ENCODE measurements at places on chromosomes 5 and 9. TPM values are rescaled to one million over a fixed set of nuclear protein-coding genes. Genes with fewer than 3 reads are reported as not detected.

Gene FBXO38
- 76.1 TPM for total RNA-seq

Gene ACER2
- total RNA-seq: 3.2 TPM

Gene RASGRF2
- total RNA-seq: not detected

Gene FAM153A
- total RNA-seq: not detected

Gene GBGT1
- not detected for total RNA-seq

Gene PCDHA4
- 0.16 TPM for total RNA-seq

- H3K4me3 ChIP-seq: no peak overlapping the region
- peaks cover 30% of the 10 kb centered on the region for H3K4me1 ChIP-seq
- no peaks in the 10 kb centered on the region for H3K27me3 ChIP-seq
- H3K27ac ChIP-seq: no peak overlapping the region
- DNase-seq: peak; percentile 79
Observed at GRCh38 chr9:70111042-70111602, 67.5 kb downstream of the MAMDC2 start.

- H3K27ac ChIP-seq: no peak overlapping the region
- H3K36me3 ChIP-seq: no peaks in the 10 kb centered on the region
- no peak overlapping the region for H3K4me3 ChIP-seq
- no peaks in the 10 kb centered on the region for H3K4me1 ChIP-seq
- no peaks in the 10 kb centered on the region for H3K27me3 ChIP-seq
- DNase-seq: peak; percentile 4
Observed at GRCh38 chr5:79962575-79963222, 28.4 kb downstream of the MTX3 start.

GRCh38 chr5:6784481-6784880, 71.2 kb downstream of the TENT4A start:
- no peak overlapping the region for H3K27ac ChIP-seq
- H3K27me3 ChIP-seq: no peaks in the 10 kb centered on the region
- H3K4me3 ChIP-seq: no peak overlapping the region
- no peaks in the 10 kb centered on the region for H3K36me3 ChIP-seq
- DNase-seq: no peak

GRCh38 chr5:67095346-67096171, 101.0 kb downstream of the CD180 start:
- no peak for DNase-seq
- peak overlapping the region; percentile 94 for H3K27ac ChIP-seq
- H3K4me1 ChIP-seq: peaks cover 27% of the 10 kb centered on the region
- H3K4me3 ChIP-seq: peak overlapping the region; percentile 24
- no peaks in the 10 kb centered on the region for H3K27me3 ChIP-seq

- no peaks in the 10 kb centered on the region for H3K36me3 ChIP-seq
- peaks cover 8% of the 10 kb centered on the region for H3K4me1 ChIP-seq
- H3K4me3 ChIP-seq: no peak overlapping the region
- DNase-seq: peak; percentile 42
Observed at GRCh38 chr5:164002628-164003027, 497.2 kb downstream of the MAT2B start.

DNA sequence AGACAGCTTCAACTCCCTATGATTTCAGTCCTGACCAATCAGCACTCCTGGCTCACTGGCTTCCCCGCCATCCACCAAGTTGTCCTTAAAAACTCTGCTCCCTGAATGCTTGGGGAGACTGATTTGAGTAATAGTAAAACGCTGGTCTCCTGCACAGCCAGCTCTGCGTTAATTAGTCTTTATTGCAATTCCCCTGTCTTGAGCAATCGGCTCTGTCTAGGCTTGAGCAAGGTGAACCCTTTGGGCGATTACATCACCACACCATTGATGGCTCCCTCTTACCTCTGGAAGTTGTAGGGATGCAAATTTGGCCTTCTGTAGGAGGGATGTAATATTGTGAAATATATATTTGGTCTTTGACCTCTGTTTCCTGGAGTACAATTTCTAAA, 2.9 kb upstream of the SLC23A1 start:
- peaks cover 25% of the 10 kb centered on the region for H3K4me1 ChIP-seq
- H3K27me3 ChIP-seq: no peaks in the 10 kb centered on the region
- no peak overlapping the region for H3K27ac ChIP-seq
- H3K36me3 ChIP-seq: peaks cover 5% of the 10 kb centered on the region
- peak; percentile 97 for DNase-seq

DNA sequence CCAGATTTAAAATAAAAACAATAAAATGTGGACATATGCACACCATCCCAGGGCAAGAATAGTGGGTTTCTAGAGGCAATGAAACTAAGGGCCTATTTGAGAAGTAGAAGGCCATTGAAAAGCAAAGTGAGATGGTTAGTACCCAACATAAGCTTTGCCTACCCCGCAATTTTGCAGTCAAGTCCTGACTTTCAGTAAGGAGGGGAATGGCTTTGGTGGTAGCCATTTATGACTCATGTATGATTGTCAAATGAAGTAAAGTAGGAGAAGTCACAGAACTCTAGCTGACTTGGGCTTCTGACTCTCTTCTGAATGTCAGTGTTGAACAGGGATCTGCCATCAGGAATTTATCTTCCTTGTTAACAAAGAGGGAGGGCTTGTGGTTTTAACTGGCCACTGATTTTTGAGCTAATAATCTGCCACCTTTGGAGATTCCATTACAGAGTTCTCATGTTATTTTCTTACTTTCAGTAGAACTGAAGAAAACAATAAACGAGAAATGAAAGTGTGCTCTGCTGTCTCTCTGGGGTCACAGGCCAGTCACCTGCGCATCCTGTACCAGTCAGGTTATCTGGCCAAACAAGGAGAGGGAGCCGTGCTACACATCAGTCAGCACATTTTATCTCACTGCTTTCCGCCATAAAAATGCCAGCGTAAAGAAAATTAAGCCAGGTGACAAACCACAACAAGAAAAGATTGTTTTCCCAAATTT, 14.3 kb upstream of the SNCAIP start:
- H3K4me3 ChIP-seq: no peak overlapping the region
- H3K27ac ChIP-seq: no peak overlapping the region
- H3K36me3 ChIP-seq: no peaks in the 10 kb centered on the region

DNA sequence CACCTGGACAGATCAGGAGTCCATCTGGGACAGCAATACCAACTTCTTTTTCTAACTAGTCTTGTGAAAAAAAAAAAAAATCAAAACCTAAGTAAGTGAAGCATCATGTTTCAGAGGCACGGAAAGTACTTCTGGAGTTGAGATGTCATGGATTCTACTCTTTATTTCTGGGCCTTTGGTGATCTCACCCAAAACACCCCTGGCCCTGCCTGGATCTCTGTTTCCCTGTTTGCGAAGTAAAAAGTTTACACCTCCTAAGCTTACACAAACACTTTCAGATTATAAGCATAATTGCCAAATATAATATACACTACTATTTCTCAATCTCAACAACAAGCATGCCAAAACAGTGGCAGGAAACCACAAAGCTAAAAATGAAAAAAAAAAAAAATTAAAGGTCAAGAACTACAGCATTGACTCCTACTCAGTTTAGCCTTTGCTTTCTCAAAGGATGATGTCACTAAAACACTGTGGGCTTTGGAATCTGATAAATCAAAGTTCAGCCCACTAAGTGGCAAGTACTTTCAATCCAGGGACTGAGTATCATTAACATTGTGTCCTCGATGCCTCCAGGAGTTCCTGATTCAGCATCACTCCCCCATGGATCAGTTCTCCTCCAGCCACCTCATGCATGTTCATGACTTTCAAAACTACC, 291.9 kb downstream of the NFIB start:
- DNase-seq: peak; percentile 77
- no peaks in the 10 kb centered on the region for H3K36me3 ChIP-seq
- H3K27me3 ChIP-seq: no peaks in the 10 kb centered on the region
- no peak overlapping the region for H3K27ac ChIP-seq

DNA sequence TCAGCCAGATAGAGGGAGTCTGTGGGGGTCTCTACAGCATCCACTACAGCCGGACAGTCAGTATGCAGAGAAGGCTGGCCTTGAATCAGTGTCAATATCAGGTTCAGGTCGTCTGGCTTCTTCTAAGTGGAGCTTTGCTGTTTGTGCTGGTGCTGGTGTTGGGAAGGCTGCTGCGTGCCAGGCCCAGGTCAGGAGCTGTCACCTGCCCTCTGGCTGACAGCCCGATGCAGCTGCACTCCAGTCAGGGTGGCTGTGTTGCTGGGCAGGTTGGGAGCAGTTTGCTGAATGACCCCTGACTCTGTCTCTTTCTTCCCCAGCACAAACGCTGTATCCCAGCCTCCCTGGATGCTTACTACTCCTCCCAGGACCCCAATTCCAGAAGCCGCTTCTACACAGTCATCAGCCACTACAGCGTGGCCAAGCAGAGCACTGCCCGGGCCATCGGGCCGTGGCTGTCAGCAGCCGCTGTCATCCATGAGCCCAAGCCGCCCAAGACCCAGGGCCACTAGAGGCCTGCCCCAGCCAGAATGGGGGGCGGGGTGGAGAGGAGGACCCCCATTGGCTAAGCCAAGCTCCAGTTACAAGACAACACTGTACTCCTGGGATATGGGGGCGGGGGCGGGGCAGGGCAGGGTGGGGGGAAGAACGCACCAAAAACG, 61.6 kb downstream of the NSG2 start:
- no peak overlapping the region for H3K4me3 ChIP-seq
- DNase-seq: no peak
- H3K36me3 ChIP-seq: no peaks in the 10 kb centered on the region

DNA sequence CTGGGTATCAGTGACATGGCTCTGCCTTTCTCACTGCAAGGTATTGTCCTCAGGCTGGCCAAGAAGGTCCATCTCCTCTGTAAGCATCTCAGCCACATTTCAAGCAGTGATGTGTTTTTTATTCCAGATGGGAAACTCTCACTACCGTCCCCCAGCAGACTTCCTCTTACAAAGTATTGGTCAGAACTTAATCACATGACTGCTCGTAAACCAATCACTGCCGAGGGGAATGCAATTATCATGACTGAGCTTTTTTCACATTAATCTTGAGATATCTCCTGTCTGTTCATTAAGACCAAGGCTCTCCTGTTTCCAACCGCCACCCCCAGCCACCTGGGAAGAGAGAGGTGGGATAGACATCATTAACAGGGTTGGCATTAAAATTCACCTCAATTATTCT, 76.4 kb downstream of the BNC2 start:
- no peak for DNase-seq
- no peak overlapping the region for H3K27ac ChIP-seq
- H3K4me3 ChIP-seq: no peak overlapping the region

DNA sequence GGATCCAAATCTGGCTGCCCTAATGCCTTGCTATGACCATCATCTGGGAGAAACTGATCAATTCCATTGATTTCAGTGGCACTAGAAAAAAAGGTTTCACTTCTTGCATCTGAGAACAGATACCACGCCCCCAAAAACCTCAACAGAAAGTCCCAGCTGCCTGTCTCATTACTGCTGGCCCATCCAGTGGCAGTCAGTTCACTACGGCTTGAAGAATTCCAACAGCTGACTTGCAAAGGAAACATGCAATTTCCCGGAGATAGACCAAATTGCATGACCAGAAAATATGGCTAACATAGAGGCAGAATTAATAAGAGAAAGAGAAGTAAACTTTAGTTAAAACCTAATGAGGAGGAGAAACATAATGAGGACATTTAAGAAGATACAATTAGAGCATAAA, 48.6 kb downstream of the UGCG start:
- no peak overlapping the region for H3K27ac ChIP-seq
- no peaks in the 10 kb centered on the region for H3K27me3 ChIP-seq
- no peak for DNase-seq
- H3K36me3 ChIP-seq: peaks cover 6% of the 10 kb centered on the region
- H3K4me3 ChIP-seq: no peak overlapping the region
- H3K4me1 ChIP-seq: peaks cover 15% of the 10 kb centered on the region

DNA sequence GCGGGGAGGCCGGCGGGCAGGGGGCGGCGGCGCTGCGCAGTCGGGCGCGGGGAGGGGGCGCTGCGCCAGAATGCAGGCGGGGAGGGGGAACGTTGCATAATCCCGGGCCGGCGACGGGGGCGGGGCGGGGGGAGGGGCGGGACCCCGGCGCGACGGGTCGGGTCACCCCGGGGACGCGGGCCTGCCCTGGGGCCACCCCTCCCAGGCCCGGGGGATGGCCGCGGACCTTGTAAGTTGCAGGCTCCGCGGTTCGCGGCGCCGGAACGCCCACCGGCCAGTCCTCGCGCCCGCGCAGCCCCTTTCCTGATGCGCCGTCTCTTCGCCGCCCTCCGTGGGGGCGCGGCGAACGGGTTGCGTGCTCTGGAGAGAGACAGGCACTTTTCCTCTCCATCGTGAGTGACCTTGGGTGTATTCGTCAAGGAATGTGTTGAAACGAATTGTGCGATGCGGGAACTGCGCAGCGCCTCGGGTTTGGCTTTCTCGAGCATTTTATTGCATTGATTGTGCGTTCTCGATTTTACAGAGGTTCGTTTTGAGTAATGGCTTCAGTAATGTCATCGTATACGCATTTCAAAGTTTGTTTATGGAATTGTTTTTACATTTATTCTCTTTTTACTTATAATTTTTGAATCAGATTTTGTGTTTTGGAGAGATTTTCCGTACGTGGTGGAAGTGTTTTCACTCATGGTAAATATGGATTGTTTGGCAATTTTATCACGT, 802 bp downstream of the SPIN1 start:
- peak; percentile 69 for DNase-seq
- H3K27me3 ChIP-seq: no peaks in the 10 kb centered on the region
- H3K4me3 ChIP-seq: peak overlapping the region; percentile 99
- H3K4me1 ChIP-seq: peaks cover 26% of the 10 kb centered on the region
- H3K36me3 ChIP-seq: peaks cover 19% of the 10 kb centered on the region
- H3K27ac ChIP-seq: peak overlapping the region; percentile 51

GRCh38 chr5:100840789-100841188, 62.3 kb downstream of the ST8SIA4 start:
- H3K36me3 ChIP-seq: no peaks in the 10 kb centered on the region
- H3K4me1 ChIP-seq: peaks cover 29% of the 10 kb centered on the region
- DNase-seq: no peak
- no peak overlapping the region for H3K4me3 ChIP-seq

- H3K27me3 ChIP-seq: no peaks in the 10 kb centered on the region
- peak; percentile 85 for DNase-seq
Observed at GRCh38 chr5:40755093-40755406, 711 bp downstream of the TTC33 start.

- no peaks in the 10 kb centered on the region for H3K36me3 ChIP-seq
- no peak overlapping the region for H3K27ac ChIP-seq
Observed at GRCh38 chr5:1865948-1866347, 16.8 kb downstream of the IRX4 start.

DNA sequence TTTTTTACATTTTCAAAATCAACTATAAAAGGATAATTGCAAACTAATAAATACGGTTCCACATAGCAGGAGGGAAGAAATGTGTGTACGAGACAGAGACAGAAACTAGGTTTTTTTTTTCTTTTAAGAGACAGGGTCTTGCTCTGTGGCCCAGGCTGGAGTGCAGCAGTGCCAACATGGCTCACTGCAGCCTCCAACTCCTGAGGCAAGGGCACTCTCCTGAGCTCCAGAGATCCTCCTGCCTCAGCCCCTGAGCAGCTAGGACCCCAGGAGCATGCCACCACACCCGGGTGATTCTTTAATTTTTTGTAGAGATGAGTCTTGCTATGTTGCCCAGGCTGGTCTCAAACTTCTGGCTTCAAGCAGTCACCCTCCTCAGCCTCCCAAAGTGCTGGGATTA, 2.1 kb upstream of the OR2V1 start:
- peaks cover 7% of the 10 kb centered on the region for H3K36me3 ChIP-seq
- no peak overlapping the region for H3K27ac ChIP-seq
- no peak for DNase-seq
- H3K27me3 ChIP-seq: peaks cover 34% of the 10 kb centered on the region

Measured in MCF 10A (cell line).